ENCODE measurements at places on chromosomes 3 and 15.

DNA sequence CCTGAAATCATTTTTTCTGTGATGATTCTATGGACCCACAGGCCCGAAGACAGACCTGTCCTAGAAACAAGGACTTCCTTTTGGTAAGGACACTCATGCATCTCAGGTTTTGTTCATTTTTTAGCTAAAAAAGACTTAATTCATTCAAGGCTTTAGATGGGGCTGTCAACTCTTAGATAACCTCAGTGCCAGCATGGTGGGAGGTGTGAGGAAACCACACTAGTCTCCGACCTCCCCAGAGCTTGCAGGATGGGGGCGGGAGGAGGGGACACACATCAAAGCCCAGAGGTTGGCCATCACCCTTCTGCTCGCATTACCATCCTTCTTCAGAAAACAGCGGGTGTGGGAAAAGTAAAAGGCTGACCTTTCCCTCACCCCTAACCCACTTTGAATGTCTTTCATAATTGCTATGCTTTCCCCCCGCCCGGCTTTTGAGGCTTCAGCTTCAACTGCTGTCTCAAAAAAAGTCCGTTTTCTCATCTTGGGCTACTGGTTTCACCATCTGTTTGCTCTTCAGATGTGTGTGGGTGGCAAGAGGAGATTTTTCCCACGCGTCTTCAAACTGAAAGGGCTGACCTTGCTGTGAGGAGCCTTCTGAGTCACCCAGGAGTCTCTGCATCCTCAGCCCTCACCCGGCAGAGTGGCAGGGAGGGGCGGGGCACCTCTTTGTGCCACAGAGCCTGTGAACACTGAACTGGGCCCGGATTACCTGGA lies 27.6 kb upstream of the CXCR6 start:
- DNase-seq = no peak

DNA sequence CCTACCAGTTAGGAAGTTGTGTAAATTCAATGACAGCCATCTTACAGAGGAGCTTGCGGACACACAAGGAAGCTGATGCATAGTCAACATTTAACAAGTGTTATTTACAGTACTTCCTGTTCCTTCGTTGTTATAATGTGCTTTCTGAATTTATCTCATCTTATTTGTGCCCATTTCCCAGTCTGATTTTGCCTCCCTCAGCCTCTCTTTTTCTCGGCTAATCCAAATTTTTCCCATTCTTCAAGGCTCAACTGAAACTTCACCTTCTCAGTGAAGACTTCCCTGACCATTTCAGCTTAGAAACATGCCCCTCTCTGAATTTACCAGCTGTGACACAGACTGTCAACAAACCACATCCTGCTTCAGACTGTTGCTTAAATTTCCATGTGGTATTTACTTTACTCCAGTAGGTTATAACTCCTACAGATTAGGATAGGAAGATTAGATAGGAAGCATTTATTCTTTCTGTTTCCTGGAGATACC lies 55.7 kb upstream of the CP start:
- no peak for DNase-seq

DNA sequence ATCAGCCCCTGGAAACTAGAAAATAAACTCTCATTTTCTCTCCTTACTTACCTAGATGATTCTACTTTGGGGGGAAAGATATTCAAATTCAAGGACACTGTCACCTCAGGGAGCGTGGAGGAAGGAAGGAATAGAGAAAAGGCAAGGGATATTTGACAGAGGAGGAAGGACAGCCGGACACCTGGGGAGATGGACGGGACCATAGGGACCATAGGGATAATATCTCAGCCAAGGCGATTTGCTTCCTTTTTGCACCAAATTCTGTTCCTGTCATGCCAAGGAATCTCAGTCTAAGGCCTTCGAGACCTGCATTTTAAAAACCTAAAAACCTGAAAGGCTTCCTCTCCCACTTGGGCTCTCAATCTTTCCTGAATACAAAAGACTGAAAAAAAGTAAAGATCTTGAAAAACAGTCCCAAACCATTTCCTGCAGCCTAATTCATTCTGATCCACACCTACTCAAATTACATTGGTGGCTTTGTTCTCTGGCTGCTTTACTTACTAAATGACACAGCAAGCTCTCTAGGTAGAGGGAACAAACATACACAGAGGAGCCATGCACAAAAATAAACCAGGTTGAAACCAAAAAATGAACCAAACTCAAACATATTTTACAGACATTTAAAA lies 73.9 kb upstream of the SLC24A5 start:
- DNase-seq = no peak

GRCh38 chr3:195196266-195196665 lies 74.7 kb downstream of the XXYLT1 start:
- DNase-seq = no peak

- DNase-seq = no peak
Observed at GRCh38 chr3:188700501-188700900, 471.3 kb upstream of the TPRG1 start.

DNA sequence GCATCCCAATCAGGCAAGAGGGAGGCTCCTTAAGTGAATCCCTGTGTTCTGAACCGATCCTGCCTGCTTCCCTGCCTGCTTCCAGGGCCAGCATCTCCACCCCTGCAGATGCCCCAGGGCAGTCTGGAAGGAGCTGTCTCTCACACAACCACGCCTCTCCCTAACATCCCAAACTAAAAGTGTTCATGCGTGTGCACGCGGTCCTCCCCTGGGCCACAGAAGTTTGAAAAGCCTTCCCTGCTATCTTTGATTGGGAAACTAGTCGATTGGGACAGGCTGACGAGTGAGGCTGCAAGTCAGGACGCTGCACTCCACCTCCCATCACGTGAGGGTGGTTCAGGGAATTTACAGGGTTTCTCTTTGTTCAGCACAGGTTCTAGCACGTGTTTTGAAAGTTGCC lies 340.9 kb upstream of the ICE2 start:
- no peak for DNase-seq

DNA sequence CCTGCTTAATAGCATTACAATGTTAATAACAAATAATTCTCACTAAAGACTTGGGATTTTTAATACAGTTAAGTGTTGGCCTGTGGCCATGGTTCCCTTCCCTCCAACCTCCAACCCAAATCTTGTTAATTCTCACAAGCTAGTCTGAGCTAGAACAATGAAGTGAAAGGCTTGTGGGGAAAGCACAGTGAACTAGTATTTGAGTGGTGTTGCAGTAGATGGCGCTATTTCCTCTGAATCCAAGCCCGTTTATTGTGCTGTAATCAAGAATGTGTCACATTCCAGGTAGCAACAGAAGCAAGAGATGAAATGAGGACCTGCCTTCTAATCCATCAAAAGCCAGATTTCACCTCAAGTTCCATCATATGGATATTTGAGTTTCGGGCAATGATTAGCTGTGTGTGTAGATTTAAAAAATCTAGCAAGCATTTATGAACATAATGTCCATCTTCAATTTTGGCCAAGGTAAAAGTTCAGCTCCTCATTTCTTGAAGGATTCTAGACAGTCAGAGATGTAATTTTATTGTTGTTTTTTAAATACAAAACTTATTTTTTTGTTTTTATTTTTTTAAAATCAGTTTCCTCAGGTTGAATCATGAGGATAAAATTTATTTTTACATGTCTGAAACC lies 160.7 kb downstream of the SQOR start:
- DNase-seq = peak; percentile 30

DNA sequence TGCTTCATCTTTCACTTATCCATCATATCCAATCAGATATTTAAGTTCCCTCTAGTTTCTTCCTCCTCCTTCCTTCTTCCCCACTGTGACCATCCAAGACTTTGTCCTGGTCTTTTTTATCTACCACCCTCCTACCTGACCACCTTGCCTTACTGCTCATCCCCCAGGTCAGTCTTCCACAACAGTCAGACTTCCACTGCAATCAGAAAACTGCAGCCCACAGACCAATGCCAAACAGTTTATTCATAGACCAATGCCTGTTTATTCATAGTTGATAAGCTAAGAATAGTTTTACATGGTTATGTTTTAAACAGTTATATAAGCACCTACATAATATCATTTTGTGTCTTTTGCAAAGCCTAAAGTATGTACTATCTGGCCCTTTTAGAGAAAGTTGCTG lies 65.5 kb downstream of the TRIM69 start:
- no peak for DNase-seq

DNA sequence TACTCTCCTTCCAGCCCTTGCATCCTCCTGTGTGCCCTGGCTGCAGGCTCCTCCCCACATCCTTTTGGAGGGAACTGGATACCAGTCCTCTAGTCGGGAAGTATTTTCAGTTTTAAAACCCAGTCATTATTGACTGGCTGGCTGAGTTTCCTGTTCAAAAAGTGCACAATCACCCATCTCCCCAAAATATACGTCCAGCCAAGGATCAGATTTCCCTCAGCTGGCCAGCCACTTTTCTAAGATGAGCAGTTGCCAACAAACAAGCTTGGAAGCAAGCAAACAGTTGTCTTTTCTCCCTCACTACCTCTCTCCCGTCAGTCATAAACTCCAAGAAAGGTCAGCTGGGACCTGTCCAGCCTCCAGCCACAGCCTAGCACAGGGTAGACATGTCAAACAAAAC lies 147.7 kb upstream of the GALNT15 start:
- DNase-seq = no peak

GRCh38 chr3:37174532-37175126 lies at the start of gene LRRFIP2:
TSS of gene LRRFIP2 (minus strand) at chr3:37174582. CDS start at chr3:37148983, 25,599 bp downstream.
- DNase-seq = no peak

DNA sequence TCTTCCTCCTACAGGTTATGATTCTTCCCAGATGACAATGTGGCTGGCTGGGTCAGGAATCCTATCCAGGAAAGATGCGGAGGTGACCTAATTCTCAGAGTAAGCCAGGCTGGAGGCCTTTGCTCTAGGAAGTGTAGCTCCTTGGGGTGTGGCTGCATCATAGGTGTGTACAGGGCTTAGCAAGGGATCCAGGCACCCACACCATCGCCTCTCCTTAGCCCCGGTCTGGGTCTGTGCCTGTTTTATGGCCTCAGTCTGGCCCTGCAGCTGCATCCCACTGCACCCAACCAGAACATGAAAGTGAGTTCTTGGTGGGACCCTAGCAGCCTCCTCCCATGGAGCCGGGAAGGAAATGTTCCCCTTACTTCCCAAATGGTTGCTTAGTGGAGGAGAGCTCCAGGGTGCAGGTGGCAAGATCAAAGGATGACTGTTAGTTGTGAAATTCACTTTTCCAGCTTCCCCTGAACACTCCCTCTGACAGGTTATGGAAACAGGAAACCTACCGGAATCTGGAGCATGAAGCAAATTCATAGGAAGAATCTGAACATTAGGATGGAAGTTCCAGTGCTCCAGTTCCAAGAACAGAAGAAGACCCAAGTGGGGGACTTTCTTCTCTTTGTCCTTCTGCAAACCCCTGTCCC lies 2.7 kb upstream of the AMOTL2 start:
- DNase-seq = no peak

- no peak for DNase-seq
Observed at GRCh38 chr3:192901435-192901834, 16.2 kb downstream of the MB21D2 start.

GRCh38 chr15:97082830-97083229 lies 752.3 kb downstream of the NR2F2 start:
- no peak for DNase-seq

DNA sequence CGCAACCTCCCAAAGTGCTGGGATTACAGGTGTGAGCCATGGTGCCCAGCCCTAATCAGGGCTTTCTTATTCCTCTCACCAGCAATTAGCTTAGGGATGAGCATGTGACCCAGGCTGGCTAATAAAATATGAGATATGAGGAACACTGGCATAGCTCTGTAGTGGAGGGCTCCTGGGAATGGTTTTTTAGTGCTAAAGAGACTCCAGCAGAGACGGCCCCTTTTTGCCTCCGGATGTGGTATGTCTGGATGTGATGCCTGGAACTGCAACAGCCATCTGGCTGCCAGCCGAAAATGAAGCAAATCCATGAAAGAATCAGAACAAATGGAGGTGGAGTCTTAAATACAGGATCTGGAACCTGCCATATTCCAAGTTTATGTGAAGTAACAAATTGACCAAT lies 69.1 kb upstream of the MAGI1 start:
- no peak for DNase-seq

DNA sequence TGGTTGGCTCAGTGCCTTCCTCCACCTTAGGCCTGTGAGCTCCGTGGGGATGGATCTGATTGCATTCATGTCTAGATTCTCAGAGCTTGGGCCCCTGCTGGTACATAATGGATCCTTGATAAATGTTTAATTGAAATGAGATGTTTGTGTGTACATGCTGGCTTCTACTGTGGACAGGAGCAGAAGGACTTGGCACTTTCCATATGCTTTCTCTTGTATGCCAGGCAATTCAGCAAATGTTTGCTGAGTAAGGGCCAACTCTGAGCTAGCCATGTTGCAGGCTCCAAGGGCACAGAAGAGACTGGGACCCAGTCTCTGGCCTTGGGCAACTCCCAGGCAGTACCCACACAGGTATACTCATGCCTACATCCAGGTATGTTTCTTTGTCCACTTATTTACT lies 67.0 kb downstream of the RAB11A start:
- no peak for DNase-seq

- DNase-seq = no peak
Observed at GRCh38 chr15:43509660-43510199, 7.7 kb upstream of the MAP1A start.

GRCh38 chr3:196688349-196688748 lies 23.7 kb downstream of the CEP19 start:
- DNase-seq = no peak

GRCh38 chr3:132626955-132627354 lies 29.9 kb downstream of the ACKR4 start:
- no peak for DNase-seq

DNA sequence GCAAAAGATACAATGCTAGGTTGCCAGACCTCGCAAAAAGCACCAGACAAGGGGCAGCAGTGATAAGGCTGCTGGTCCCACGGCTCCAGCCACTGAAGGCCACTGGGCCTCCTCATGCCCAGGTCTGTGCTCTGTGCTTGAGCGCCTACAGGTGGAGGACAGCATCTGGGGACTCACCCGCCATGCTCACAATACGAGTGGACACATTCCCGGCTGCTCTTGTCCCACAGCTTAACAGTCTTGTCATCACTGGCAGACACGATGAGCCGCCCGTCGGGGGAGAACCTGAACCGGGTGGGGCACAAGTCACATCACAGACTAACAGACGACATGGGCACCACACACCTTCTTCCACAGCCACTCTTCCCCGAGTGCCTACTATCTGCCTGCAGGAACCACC lies 7.4 kb downstream of the POC1A start:
- DNase-seq = no peak

GRCh38 chr15:88042047-88042446 lies 214.5 kb downstream of the NTRK3 start:
- DNase-seq = no peak

Measured in endothelial cell (in vitro differentiated cells).